Stimulated activated CD8-positive, alpha-beta memory T cell treated with anti-CD3 and anti-CD28 coated beads, Interleukin-7, amount 100 ng/mL, for 48 hours (primary cell): ENCODE measurements at places on chromosomes 2 and 18.

DNA sequence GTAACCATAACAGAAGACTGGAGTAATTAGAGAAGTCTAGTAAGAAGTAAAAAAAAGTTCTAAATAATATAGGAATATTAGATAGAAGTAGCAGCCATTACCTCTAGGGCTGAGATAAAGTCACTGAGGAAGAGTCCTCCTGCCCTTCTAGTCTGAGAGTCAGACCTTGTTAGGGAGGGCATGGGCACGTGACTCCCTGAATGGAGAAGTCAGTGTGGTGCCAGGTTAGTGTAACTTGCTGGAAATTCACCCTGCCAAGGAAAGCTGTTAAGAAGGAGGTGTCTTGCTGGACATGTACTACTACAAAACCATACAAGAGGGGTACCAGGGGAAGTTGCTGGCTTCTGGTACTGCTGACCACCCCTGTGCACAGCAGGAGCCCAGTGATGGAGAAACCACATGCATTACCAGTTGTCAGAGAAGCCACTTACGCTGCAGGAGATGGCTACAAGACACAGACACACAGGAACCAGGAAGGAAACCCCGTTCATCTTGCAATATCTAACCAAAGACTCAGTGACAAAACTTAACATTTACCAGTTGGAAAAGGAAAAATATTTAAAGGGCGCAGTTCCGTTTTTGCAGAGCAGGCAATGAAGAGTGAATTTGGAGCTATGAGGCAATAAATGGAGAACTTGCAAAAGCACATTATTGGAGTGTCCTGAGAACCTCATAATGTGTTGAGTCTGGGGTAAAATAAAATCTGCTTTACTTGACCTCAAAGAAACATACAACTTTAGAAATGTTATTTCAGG, 77.2 kb upstream of the TLK1 start:
- DNase-seq = no peak

GRCh38 chr2:134660626-134661402, 58.0 kb downstream of the TMEM163 start:
- DNase-seq = no peak

- DNase-seq = no peak
Measured at GRCh38 chr18:3663870-3664512, 214.0 kb downstream of the TGIF1 start.

DNA sequence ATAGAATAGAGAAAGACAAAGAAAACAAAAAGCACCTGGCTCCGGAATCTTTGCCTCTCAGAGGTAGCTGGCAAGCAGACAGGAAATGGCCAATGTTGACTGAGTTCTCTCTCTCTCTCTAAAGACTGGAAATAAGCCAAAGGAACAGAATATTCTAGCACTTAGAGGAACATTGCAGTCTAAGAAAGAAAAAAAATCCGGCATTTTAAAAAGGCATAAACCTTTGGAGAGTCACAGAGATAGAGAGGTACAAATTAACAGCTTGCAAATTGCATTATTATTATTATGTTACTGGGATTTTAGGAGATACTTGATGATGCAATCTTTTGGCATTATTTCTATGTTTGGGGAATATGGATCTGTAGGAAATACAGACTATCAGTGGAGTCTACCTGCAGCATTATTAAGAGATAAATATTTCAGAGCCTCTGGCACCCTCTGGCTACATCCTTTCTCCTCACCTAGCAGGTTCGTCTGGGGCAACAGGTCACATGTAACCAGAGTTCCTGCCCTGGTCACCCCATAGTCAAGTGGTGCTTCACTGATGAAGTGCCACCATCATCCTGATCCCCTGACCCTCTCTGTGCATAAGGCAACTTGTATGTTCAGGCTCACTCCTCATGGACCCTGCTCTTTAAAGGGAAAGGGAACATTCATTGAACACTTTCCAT, 318.9 kb upstream of the ACVR2A start:
- DNase-seq = no peak

GRCh38 chr2:29097569-29097968, 17.6 kb upstream of the CLIP4 start:
- no peak for DNase-seq

GRCh38 chr2:228040995-228041394, 140.5 kb downstream of the SPHKAP start:
- DNase-seq = no peak

GRCh38 chr2:137670111-137670510, 294.2 kb upstream of the HNMT start:
- no peak for DNase-seq

- DNase-seq = no peak
Measured at GRCh38 chr2:126850940-126851339, 47.8 kb upstream of the TEX51 start.

- no peak for DNase-seq
Measured at GRCh38 chr2:16281451-16282335, 341.3 kb downstream of the MYCN start.

DNA sequence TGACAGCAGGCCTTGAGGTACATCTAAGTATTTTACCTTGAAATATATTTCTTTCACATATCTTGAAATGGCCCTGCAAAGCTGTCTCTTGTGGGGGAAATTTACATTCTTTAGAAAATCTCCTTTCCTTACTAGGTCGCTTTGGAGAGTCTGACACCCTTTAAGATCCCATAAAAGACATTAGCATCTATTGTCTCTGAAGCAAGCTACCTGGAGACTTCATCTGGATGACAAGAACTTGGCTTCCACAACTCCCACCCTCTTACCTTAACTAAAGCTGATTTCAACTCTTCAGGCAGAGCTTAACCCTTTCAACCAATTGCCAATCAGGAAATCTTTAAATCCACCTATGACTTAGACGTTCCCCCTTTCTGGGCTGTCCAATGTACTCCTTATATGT, 219.3 kb downstream of the PIEZO2 start:
- DNase-seq = no peak

GRCh38 chr18:11689669-11690565, 853 bp downstream of the GNAL start:
- DNase-seq = peak; percentile 2

DNA sequence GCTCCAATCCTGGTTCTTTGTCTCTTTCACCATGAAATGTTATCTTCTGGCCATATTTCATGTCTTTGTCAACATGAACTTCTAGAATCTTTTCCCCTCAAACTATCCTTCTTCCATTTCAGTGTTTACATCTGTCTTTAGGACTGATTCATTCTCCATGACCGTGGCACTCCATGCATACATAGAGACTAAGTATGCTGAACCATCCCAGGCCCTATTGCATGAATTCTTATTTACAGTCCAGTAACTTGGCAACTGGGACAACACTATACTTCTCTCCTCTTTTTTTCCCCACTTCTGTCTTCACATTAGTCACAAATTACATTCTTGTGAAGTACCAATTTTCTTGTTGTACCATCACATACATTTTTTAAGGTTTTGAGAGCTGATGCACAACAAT, 109.8 kb upstream of the GALNT13 start:
- DNase-seq = no peak

GRCh38 chr18:58937071-58937886, 72.6 kb downstream of the ZNF532 start:
- no peak for DNase-seq

DNA sequence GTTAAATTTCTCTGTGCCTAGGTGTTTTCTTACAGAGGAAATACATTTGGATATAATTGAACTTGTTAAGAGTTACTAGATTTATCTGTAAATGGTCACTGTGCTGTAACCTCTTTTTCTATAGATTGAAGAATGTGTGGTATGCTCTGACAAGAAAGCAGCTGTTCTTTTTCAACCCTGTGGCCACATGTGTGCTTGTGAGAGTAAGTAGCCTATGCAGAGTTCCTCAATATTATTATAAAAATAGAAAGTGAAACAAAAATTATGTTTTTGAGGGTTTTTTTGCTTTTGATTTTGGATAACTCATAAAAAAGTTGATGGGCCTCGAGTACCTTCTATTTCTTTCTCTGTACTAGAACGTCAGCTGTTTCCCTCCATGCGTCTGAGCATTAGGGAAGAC, 112.4 kb downstream of the MIB1 start:
- no peak for DNase-seq

GRCh38 chr18:8839281-8839680, 133.9 kb downstream of the MTCL1 start:
- no peak for DNase-seq

- no peak for DNase-seq
Measured at GRCh38 chr2:105365206-105365605, 27.9 kb downstream of the C2orf49 start.

DNA sequence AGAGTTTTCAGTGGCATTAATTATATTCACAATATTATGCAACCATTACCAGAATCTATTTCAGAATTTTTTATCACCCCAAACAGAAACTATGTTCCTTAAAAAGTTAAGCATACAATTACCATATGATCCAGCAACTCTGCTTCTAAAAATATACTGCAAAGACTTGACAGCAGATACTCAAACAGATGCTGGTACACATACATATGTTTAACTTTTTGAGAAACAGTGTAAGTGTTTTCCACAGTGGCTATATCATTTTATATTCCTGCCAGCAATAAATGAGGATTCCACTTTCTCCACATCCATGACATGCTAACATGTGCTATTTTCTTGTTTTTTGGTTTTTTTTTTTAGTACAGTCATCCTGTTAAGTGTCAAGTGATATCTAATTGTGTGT, 439.3 kb upstream of the VWC2L start:
- no peak for DNase-seq

- no peak for DNase-seq
Measured at GRCh38 chr2:191170773-191171172, 20.0 kb upstream of the STAT4 start.

GRCh38 chr18:62070302-62070701, 116.6 kb downstream of the PIGN start:
- no peak for DNase-seq

DNA sequence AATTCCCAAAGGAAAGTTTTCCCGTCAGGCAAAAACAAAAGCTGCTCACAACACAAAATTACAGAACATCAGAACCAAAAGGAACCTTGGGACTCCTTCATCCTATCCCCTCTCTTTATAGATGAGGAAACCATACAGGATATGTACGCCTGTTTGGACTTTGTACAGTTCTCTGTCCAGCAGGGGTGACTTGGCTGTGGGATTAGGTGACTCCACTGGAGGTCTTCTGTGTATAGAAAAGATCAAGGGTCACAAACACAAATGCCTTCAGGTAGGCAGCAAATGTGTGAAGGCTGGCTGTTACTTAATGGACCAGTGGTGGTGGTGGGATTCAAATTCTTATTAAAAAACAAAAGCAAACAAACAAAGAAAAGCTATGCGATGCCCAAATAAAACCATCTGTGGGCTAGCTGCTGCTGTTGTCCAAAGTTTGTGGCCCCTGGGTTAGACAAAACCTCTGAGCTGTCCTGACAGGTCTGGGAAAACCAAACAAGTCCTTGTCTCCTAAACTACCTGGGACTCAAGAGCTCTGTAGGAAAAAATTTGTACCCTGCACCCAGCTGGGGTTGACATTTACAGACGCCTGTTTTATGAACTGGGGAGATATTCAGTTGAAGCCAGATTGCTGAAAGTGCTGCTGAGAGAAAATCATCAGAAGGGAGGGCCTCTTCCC, 1.3 kb upstream of the CEP68 start:
- no peak for DNase-seq

GRCh38 chr18:7168408-7168807, 50.8 kb upstream of the LAMA1 start:
- no peak for DNase-seq

DNA sequence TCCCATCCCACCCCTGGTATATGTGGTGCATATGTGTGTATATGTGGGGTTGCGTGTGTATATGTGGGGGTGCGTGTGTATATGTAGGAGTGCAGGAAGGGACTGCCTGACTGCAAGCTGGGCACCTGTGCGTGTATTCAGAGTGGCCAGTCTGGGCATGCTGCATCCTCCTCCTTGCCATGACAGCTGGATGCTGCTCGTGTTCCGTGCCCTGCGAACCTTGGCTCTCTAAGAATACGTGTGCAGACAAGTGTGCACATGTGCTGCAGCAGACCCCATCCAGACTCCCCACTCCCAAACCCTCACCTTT, 222.1 kb downstream of the CELF4 start:
- DNase-seq = no peak

DNA sequence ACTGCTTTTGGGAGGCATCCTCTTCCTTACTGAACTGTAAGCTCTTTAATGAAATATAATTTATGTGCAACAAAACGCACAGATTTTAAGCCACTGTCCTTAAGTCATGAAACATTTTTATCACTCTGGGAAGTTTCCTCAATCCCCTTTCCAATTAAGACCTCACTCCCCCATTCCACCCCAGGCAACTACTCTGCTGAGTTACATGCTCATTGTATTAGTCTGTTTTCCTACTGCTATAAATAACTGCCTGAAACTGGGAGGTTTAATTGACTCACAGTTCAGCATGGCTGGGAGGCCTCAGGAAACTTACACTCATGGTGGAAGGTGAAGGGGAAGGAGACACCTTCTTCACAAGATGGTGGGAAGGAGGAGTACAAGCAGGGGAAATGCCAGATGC, 46.5 kb upstream of the KCNE4 start:
- DNase-seq = no peak

- DNase-seq = no peak
Measured at GRCh38 chr2:235752846-235753245, 259.0 kb downstream of the AGAP1 start.

DNA sequence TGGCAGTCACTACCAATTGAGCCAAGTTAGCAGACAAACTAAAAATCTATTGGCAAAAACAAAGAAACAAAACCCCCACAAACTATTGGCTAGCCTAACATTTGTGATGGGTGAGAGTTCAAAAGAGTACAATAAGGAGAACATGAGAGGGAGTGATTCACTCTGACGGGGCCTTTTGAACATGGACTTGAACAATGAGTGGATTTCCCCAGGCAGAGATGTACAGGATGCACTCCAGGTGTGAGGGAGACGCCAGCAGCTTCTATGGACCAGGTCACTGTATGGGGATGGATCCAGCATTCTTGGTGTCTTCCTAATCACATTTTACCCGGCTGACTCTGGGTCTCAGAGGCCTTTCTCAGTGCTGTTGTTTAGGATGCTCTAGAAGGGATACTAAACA, 167.5 kb upstream of the SMAD2 start:
- no peak for DNase-seq

- DNase-seq = no peak
Measured at GRCh38 chr2:98650998-98651397, 42.6 kb downstream of the UNC50 start.
